ENCODE measurements at places on chromosomes 4 and X. TPM values are rescaled to one million over a fixed set of nuclear protein-coding genes. Genes with fewer than 3 reads are reported as not detected.

NSUN7 gene
- total RNA-seq: 0.79 TPM

RAB41 gene
- not detected for total RNA-seq

TLR10 gene
- total RNA-seq: not detected

SLITRK4 gene
- total RNA-seq: under 0.01 TPM

FRMD7 gene
- not detected for total RNA-seq

EPHA5 gene
- total RNA-seq: not detected

CSAG1 gene
- total RNA-seq: not detected

STOX2 gene
- 2.4 TPM for total RNA-seq

VCX gene
- not detected for total RNA-seq

CABS1 gene
- not detected for total RNA-seq

UGT2B17 gene
- total RNA-seq: not detected

MAGED4B gene
- total RNA-seq: 1.6 TPM

TCEAL6 gene
- not detected for total RNA-seq

CDKL2 gene
- 0.90 TPM for total RNA-seq

CORIN gene
- total RNA-seq: 0.38 TPM

XAGE2 gene
- not detected for total RNA-seq

PTPN13 gene
- total RNA-seq: 39.0 TPM

ATP2B3 gene
- not detected for total RNA-seq

SAGE1 gene
- total RNA-seq: not detected

ASMTL gene
- total RNA-seq: 7.7 TPM

SASH3 gene
- not detected for total RNA-seq

CRLF2 gene
- not detected for total RNA-seq

SH3RF1 gene
- total RNA-seq: 9.0 TPM
